ENCODE measurements at places on chromosomes 1 and 21.

DNA sequence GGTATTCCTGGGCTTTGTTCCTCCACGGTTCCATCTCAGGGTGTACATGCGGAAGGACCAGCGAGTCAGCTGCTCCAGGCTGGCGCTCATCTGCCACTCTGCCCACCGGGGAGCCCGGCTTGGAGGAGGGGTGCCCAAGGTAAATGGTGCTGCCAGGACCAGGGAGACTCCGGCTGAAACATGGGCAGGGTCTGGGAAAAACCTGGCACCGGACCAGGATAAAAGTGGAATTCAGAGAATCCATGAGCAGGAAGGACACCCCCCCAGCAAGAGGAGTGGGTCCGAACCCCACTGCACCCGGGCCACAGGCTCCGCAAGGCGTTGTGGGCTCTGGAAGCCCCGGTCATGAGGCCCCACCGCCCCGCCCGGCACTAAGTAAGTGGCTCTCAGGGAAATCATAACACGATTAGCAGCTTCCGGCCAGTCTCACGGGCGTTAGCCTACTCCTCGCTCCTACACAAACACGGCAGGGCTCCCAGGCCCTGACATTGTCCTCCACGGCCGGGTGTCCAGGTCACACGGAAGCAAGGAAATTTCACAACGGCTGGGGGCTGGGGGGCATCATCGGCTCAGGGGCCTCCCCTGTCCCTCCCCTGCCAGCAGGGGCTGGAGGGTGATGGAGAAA, 21.1 kb downstream of the MEGF6 start:
- no peak for DNase-seq

DNA sequence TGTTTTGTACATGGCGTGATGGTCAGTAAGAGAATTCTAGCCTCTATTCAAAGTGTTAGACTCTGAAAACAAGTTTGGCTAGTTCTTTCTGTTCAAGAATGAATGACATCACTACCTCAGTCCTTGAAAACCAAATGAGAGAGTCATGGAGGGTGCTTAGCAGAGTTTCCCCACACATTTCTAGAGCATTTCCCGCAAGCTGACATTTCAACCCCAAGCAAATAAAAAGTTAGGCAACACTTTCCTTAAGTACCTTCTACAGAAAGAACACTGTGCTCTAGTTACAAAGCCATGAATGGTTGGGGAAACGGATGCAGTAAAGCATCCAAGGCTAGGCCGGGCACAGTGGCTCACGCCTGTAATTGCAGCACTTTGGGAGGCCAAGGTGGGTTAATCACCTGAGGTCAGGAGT, 47.9 kb upstream of the SLC44A3 start:
- peak; percentile 95 for DNase-seq

GRCh38 chr1:153733970-153734369, 6.1 kb downstream of the INTS3 start:
- no peak for DNase-seq

DNA sequence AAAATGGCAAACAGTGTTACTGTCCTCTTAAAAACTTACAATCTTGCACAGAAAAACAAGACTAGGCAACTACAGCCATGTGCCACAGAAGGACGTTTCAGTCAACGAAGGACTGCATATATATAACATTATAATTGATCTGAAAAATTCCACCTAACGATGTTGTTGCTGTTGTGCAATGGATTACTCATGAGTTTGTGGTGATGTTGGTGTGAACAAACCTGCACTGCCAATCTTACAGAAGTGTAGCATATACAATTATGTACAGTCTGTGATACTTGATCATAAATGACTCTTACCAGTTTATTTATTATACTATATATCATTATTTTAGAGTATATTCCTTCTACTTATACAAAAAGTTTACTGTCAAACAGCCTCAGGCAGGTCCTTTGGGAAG, 6.8 kb upstream of the VAMP4 start:
- DNase-seq, result no peak

GRCh38 chr1:230849451-230850224, 18.7 kb downstream of the C1orf198 start:
- peak; percentile 87 for DNase-seq

GRCh38 chr1:37015713-37016112, 18.6 kb downstream of the GRIK3 start:
- no peak for DNase-seq

GRCh38 chr21:33230545-33231324, 997 bp downstream of the IFNAR2 start:
- DNase-seq, result peak; percentile 80

GRCh38 chr1:150836129-150836773, 28.2 kb upstream of the CTSK start:
- DNase-seq, result no peak

DNA sequence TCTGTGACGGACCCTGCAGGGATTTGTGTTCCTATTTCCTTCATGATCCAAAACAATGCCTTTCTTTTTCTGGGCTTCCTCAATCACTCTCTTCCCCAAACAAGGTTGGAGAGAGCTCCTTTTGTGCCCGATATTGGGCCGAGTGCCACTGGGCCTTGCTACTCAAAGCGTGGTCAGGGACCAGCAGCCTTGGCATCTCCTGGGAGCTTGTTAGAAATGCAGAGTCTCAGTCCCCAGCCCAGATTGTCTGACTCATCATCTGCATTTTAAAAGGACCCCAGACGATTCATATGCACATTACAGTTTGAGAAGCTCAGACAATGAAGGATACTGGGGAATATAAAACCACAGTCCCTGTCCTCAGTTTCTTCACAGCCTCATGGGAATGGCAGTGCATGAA, 19.9 kb downstream of the ADORA1 start:
- DNase-seq, result no peak

- no peak for DNase-seq
These were observed 28.7 kb downstream of the IFI44 start for GRCh38 chr1:78678324-78678723.

GRCh38 chr21:37606549-37606948, 240.0 kb downstream of the DYRK1A start:
- no peak for DNase-seq

GRCh38 chr1:203361945-203362719, 11.2 kb upstream of the FMOD start:
- DNase-seq, result peak; percentile 69

DNA sequence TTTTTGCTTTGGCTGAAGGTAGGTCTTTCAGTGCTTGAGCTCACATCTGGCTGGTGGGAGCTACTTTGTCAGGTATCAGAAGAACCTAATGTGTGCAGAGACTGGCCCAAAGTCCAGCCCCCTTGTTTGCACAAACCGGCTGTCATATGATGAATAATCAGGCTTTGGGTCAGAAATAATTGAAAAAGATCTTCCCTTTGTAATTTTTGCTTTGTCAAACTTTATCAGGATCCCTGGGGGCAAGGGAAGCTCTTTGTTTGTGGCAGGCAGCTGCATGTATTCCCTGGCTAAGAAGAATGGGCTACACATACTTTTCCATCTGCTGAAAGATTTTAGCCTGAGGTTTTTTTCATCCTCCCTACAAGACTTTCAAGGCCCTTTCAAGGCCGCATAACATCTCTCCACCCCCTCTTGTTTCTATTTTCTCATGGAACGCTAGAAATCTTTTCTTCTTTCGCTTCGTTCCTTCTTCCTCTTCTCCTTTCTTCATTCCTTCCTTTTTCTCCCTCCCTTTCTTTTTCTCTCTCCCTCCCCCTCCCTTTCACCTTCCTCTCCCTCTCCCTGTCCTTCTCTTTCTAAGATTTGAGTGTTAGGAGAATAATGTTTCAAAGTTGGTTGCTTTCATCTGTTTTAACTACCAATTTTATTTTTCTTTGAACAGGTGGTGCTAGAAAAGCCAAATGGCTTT, 25.5 kb downstream of the TUFT1 start:
- DNase-seq, result no peak

GRCh38 chr1:17844185-17844826, 89.2 kb downstream of the ACTL8 start:
- no peak for DNase-seq

DNA sequence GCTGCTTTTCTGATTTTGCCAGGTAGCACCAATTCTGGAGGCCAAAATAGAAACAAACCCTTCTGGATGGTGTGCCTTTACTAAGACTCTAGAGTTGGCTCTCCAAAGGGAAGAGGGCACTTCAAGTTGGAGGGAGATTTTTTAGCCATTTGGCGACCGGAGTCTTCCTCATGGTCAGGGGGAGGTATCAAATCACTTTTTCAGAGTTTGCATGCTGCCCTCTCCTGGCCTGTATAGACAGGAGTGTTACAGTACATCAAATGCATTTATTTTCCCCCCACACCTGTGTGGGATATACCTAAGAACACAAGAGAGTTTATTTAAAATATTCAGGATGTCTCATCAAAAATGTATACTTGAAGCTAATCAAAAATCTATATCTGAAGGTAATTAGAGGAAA, 3.2 kb downstream of the GREM2 start:
- DNase-seq, result peak; percentile 6

- no peak for DNase-seq
These were observed 50.9 kb upstream of the PALMD start for GRCh38 chr1:99595041-99595440.

GRCh38 chr1:229596925-229597699, 28.8 kb downstream of the TAF5L start:
- peak; percentile 91 for DNase-seq

GRCh38 chr1:32954168-32954567, 10.4 kb downstream of the RNF19B start:
- no peak for DNase-seq

GRCh38 chr21:30590297-30590696, at the start of gene KRTAP22-2:
KRTAP22-2 (minus strand) TSS chr21:30590397.
- DNase-seq, result no peak

GRCh38 chr21:36768496-36768895, 69.6 kb downstream of the SIM2 start:
- DNase-seq, result no peak

- DNase-seq, result peak; percentile 63
These were observed 744.1 kb upstream of the CHRM3 start for GRCh38 chr1:238642231-238642630.

DNA sequence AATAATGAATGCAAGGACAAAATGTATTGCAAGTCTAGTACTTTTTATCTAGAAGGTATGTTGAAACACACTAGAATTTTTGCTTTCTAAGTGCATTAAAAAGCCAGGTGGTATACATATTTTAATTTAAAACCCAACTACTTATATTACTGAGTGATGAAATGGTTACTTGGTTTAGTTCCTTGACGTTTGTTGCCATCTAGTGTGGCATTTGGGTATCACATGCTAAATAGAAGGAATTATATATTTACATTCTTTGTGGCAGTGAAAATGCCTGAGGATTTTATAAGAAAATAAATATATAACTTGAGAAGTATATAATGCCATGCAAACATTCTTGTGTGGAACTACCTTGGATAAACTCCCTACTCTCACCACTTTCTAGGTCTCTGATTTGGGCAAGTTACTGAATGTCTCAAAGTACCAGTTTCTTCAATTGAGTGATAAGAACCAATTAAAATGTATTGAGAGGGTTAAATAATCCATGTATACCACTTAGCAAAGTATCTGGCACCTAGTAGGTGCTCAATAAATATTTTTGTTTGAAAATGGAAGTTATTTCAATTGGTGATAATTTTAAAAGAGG, 69.6 kb downstream of the SDCCAG8 start:
- peak; percentile 69 for DNase-seq

- no peak for DNase-seq
These were observed 302.3 kb upstream of the NRIP1 start for GRCh38 chr21:15367061-15367626.

DNA sequence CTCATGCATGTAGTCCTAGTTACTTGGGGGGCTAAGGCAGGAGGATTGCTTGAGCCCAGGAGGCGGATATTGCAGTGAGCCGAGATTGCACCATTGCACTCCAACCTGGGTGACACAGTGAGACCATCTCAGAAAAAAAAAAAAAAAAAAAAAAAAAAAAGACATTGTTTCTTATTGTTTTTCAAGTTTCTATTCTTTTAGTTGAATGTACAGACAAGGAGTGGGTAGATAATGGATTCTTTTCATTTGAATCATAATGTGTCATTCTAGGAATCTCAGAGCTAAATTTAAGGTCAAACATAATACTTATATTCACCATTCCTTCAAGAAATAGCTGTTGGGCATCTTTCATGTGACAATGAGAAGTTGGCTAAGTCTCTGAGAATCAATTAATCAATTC, 157.0 kb upstream of the C21orf91 start:
- no peak for DNase-seq

DNA sequence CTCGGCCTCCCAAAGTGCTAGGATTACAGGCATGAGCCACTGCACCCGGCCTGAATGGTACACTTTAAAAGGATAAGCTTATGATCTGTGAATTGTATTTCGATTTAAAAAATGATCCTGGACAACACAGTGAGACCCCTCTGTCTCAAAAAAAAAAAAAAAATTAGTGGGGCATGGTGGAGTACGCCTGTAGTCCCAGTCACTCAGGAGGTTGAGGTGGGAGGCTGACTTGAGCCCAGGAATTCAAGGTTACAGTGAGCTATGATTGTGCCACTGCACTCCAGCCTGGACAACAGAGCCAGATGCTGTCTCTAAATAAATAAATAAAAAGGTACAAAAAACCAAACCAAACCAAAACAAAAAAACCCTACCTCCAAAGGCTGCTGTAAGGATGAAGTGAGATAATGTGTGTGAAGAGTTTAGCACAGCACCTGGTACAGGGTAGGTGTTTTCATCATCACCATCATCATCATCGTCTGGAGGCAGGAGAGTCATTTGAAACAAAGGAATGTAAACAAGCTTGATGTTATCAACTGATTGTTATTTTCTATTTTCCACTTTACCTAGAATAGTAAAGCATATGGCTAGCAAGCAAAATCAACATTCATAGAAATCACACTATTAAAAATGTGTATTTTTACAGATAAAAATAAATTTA, 22.5 kb upstream of the HTR1D start:
- no peak for DNase-seq

DNA sequence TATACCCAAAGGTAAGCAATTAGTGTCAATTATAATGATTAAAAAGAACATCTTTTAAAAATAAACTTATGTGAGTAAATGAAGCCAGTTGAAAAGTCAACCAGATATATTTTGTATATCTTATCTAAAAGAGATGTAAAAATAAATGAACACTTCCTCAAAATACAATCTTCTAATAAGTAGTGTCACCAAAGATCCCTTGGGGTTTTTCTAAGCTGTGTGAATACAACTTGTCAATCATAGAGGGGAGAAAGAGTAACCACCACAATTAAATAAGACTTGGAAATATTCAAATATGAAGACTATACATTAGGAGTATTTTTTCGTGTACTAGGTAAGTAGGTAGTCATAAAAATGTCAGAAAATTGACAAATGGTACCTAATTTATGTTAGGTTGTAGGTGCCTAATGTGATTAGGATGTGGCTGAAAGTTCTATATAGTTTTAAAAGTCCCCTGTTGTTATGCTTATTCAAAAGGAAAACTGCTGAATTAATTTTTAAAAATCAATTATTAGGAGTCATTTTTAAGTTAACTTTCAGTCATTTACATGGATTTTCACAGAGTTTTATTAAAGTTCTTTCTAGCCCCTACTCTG, 72.6 kb downstream of the RASAL2 start:
- DNase-seq, result no peak

DNA sequence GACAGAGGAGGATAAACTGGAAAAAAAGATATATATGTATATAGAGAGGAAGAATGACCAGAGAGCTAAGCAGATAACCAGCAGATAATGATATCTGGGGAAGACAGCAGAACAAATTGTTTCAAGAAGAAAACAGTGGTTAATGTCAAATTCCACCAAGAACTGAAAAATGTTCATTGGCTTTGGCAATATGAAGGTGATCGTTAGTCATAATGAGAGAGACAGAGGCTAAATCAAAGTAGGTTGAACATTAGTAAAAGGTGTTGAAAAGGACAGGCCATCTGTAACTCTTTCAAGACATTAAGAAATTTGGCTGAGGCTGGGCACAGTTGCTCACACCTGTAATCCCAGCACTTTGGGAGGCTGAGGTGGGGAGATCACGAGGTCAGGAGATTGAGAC, 25.3 kb upstream of the CR2 start:
- DNase-seq, result no peak

- no peak for DNase-seq
These were observed 15.6 kb upstream of the THEMIS2 start for GRCh38 chr1:27856561-27857343.
